ENCODE measurements at places on chromosomes 2 and 18.

GRCh38 chr2:216694082-216694825 is 1.1 kb downstream of the IGFBP5 start:
- DNase-seq: no peak

- no peak for DNase-seq
These were observed 69.3 kb downstream of the NEDD4L start for GRCh38 chr18:58113337-58113736.

GRCh38 chr2:137185378-137186078 is 420.2 kb downstream of the THSD7B start:
- no peak for DNase-seq

- DNase-seq: no peak
These were observed 65.6 kb downstream of the TLK1 start for GRCh38 chr2:171095014-171095582.

DNA sequence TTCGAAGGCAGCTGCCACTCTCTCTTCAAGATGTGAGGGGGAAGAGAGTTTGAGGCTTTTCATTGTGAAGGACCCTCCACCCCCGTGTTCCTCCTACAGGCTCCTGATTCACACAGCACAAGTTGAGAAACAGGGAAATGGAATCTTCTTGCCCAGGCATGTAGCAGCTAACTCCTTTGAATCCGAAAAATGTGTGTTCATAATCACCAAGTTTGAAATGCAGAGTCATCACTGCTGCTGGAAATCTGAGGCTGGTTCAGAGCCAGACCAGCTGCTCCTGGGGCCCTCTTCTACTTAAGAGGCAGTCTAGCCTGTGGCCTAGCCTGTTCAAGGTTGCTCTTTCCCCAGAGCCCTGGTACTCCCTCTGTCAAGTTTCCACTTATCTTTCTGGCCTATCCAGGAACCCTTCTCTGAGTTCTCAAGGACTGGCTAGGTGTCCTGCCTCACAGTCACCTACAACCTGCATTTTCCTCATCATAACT is 166.4 kb downstream of the TMEM247 start:
- DNase-seq: no peak

- no peak for DNase-seq
These were observed 570.5 kb upstream of the SOX11 start for GRCh38 chr2:5121642-5122041.

GRCh38 chr18:47260120-47260923 is 8.9 kb upstream of the SKOR2 start:
- DNase-seq: no peak

- no peak for DNase-seq
These were observed 209.4 kb upstream of the TRIB2 start for GRCh38 chr2:12507295-12507694.

DNA sequence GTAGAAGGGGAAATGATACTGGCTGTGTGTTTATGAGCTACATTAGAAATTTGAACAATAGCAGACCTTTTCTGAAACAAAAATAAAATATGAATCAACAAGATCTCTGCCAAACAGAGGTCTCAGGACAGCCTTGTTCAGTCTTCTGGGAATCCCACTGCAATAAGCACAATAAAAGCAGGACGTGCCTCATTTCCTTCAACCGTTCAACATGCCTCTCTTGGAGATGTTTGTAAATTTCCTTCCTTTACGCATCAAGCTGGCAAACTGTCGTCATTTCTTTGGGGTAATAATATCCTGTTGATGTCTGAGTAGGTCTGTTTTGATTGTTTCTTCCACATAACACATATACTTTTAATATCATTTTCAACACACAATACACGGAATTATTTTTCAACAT is 77.2 kb downstream of the TCF4 start:
- no peak for DNase-seq

GRCh38 chr2:36696533-36696932 is at the start of gene VIT:
Gene VIT, plus strand, starts transcription at chr2:36696707. Its CDS starts 19,664 bp downstream, at chr2:36716371.
- no peak for DNase-seq

Measured in stimulated activated CD8-positive, alpha-beta memory T cell treated with anti-CD3 and anti-CD28 coated beads, Interleukin-4, amount 100 ng/mL, for 1 hour (primary cell).